ENCODE measurements at places on chromosomes 5 and 9.

DNA sequence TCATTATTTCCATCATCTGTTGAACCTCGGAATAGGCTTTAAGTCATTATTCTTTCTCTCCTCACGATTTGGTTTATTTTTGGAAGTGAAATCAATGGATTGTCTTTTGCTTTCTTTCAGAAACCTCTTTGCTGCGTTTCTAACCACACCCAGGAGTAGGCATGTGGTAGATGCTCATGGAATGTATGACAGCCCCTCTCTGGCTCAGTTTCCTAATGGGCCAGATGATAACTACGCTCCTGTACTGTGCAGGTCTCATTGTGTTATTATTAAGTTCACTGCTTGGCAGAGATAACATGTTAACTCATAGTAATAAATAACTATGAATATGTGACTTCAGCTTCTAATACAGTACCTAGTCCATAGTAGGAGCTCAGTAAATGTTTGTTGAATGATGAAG lies 175.5 kb upstream of the KLF4 start:
- no peak for DNase-seq

GRCh38 chr5:125704888-125705287 lies 718.3 kb upstream of the GRAMD2B start:
- DNase-seq = no peak

GRCh38 chr5:99239826-99240360 lies 311.1 kb upstream of the CHD1 start:
- DNase-seq = no peak

GRCh38 chr9:114205171-114206015 lies 50.1 kb downstream of the COL27A1 start:
- peak; percentile 61 for DNase-seq
